ENCODE measurements at places on chromosomes 16 and 17.

- DNase-seq = no peak
Observed at GRCh38 chr16:56749672-56750491, 20.0 kb downstream of the NUP93 start.

- DNase-seq = no peak
Observed at GRCh38 chr16:1772362-1772907, at the start of gene EME2. Gene EME2, plus strand, starts transcription at chr16:1772810. Its CDS starts 418 bp downstream, at chr16:1773228.

GRCh38 chr16:75011634-75012307, 12.9 kb downstream of the ZNRF1 start:
- DNase-seq = peak; percentile 59

DNA sequence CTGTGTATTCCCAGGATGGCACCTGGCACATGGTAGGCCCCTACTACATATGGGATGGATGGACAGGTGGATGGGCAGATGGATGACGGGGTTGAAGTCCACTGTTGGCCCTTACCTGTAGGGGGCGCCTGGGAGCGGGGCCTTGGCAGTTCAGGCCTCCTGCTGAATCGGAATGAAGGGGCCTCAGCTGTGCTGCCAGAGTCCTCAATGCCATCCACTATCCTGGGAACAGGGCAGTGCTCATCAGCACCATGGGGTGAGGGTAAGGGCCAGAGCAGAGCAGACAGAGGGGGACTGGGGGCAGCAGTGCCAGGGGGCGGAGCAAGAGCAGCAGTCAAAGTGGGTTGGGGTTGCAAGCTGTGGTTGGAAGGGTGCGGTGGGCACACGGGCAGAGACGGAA, 8.3 kb upstream of the RAB5C start:
- DNase-seq = no peak

GRCh38 chr17:44952946-44953475, 5.4 kb upstream of the KIF18B start:
- no peak for DNase-seq

- no peak for DNase-seq
Observed at GRCh38 chr17:28948873-28949184, 2.5 kb downstream of the PHF12 start.

GRCh38 chr17:65941356-65941899, 250.5 kb downstream of the CEP112 start:
- DNase-seq = no peak

DNA sequence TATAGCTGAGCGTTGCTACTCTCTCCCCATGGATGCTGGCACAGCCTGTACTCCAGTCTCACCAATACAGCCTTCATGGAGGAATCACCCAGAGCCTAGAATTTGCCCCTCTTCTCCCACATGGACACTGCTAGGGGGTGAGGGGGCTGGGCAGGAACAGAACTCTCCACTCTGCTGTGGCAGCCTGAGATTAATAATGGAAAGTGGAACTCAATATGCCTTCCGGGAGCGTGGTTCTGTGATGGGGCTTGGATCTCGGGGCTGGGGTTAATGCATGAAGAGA, 1.2 kb downstream of the SLC9A5 start:
- no peak for DNase-seq

GRCh38 chr16:85441189-85441889, 171.8 kb upstream of the GSE1 start:
- DNase-seq = no peak

GRCh38 chr16:46980926-46981325, 7.5 kb upstream of the DNAJA2 start:
- no peak for DNase-seq

DNA sequence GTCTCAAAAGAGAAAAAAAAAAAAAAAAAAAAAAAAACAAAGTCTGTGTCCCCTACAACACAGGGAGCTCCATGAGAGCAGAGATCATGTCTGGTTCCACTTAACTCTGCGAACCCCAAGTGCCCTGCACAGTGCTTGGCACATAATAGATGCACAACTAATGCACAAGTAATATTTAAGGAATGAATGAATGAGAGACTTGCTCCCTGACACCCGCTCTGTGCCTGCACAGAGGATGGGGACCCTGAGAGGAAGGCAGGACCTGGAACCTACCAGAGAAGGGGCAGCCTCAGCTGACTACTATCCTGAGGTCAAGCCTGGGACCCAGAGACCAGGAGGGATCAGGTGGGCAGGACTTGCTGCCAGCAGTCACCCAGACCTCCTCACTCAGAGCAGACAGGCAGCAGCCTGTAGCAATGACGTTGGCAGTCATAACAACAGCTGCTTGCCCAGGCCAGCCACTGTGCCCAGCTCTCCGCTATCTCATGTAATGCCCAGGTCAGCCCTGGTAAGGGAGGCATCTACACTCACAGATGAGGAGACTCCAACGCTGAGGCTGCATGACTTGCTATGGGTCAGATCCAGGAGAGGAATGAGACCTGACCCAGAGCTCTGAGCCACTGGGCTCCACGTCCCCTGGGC, 2.9 kb downstream of the MYO15A start:
- no peak for DNase-seq

DNA sequence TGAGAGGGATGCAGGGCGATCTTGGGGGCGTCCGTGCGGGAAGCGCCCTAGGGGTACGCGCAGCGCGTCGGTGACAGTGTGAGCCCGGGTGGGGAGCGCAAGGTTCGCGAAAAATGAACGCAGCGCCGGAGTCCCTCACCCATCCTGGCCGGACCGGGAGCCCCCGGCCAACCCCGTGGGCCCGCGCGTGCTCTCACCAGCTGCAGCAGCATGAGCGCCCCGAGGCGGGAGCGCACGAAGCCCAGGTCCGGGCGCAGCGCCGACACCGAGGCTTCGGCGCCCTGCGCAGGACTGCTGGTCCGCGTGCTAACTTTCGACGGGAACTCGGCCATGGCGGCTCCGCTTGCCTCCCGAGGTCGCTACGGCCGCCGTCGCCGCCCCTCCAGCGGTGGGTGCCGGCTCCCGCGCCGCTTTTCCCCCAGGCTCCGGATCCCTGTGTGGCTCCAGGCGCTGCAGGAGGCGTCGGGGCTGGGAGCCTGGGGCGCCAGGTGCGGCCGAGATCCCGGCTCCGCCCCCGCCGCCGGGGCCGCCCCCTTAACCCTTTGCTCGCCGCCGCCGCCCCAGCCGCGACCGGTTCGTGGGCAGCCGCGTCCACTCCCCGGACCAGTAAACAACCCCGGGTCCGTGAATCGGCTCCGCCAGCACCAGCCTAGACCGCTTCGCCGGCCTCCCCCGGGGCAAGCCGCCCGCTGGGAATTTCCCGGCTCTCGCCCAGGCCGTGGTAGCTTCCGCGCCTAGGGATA, at the start of gene PLLP:
TSS of gene PLLP (minus strand) at position 464 of the 743 bp plus-strand sequence. CDS start at position 332, 132 bp downstream.
- DNase-seq = no peak

GRCh38 chr17:29138971-29139691, 41.1 kb downstream of the MYO18A start:
- no peak for DNase-seq

- no peak for DNase-seq
Observed at GRCh38 chr16:1028524-1029258, 43.9 kb upstream of the SSTR5 start.

- DNase-seq = no peak
Observed at GRCh38 chr17:27783440-27784350, 16.6 kb downstream of the NOS2 start.

- DNase-seq = no peak
Observed at GRCh38 chr17:45852535-45853297, 8.0 kb downstream of the SPPL2C start.
